ENCODE measurements at places on chromosomes 11 and 22.

GRCh38 chr11:8223513-8223900, 40.2 kb downstream of the LMO1 start:
- DNase-seq = no peak

DNA sequence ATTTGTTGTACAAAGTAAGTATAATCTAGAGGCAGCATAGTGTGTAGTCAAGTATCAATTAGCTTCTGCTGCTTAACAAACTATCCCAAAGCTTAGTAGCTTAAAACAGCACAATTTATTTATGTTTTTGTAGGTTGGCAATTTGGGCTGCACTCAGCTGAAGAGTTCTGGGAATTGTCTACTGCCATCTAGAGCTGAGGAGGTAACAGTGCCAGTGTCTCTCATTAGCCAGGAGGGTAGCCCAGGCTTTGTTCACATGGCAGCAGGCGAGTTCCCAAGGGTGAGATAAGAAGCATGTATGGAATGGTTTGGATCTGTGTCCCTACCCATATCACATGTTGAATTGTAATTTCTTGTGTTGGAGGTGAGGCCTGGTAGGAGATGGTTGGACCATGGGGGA, 45.8 kb upstream of the SLN start:
- DNase-seq = no peak

DNA sequence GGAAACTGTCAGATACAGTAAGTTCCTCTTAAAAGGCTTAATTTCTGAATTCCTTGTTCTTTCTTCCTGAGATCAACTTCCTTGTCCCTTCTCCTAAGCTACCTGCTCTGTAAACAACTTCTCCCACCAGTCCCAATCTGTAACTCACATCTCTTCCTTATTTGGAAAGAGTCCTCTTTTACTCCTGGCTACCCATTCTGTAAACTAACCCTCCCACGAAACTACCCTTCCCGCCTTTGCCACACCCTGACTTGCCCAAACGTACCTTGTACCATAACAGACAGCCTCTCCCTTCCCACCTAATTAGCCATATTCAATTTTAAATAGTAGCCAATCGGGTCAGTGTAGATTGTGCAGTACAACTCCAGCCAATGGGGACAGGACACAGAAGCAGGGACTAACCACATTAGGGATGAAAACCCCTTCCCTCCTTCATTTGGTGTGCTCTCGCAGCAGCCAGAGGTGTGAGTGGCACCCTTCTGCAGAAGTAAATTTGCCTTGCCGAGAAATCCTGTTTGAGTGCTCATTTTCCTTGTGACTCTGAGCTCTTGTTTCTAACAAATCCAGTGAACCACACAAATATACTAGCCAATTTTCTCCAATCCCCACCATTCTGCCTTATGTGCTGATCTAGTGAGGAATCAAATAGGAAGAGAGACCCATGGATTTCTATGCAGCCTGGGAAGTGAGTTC, 49.5 kb downstream of the ZNF280B start:
- DNase-seq = no peak

DNA sequence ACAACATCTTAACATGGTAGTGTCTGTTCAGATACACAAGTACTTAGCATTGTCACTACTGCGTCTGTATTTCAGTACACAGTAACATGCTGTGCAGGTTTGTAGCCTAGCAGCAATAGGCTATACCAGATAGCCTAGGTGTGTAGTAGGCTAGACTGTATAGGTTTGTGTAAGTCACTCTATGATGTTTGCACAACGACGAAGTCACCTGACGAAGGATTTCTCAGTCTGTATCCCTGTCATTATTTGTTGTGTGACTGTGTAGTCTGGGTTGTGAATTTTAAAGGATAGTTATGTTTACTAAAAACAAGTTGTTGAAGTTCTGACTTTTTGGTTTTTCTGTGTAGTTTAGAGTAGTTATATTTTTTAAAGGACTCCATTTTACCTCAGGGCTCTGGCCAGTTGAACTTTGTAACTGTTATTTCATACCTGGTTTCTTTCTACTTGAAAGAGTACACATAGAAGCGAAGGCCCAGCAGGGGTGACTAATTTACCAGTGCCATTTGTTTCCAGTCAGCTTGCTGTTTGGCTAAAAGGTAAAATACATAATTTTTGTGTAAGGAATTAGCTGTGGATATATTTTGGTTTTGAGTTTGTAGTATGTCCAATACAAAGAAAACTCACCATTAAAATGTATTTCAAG, 72.3 kb downstream of the PPP6R3 start:
- DNase-seq = no peak

DNA sequence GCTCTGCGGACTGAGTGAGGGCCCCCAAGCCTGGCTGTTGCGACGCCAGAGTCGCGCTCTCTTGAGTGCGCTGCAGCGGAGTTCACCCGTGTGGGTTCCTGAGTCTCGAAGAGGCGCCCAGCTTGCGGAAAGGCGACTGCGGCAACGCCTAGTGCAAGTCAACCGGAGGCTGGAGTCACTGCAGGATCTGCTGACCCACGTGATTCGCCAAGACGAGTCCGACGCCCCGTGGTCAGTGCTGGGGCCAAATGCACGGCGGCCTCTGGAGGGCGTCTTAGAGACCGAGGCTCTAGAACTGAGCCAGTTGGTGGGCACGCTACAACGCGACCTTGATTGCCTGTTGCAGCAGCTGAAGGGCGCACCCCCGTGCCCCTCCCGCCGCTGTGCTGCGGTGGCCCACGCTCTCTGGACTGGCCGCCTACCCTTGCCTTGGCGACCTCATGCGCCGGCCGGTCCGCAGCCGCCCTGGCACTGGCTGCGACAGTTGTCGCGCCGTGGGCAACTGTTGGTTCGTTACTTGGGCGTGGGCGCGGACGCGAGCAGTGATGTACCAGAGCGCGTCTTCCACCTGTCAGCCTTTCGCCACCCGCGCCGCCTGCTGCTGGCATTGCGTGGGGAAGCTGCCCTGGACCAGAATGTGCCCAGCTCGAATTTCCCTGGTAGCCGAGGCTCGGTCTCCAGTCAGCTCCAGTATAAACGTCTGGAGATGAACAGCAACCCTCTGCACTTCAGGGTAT, 32.6 kb downstream of the RRP8 start:
- DNase-seq = no peak

DNA sequence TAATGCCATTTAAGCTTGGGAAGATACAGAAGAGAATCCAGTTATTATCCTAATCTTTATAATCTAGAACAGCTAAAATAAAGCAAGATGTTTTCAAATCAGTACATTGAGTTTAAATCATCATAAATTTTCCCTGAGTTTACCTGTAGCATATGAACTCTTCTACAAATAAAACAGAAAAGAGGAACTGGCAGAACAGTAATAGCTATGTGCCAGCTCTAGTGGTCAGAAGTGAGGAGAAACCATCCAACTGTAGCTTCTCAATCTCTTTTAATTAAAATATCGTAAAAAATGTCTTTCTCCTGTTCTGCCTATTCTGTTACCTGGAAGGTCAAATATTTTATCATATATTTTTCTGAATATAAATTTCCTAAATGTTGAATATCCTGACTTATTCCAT, 266.9 kb downstream of the SOX6 start:
- DNase-seq = no peak

GRCh38 chr11:79950741-79951140, 509.9 kb upstream of the TENM4 start:
- DNase-seq = no peak

DNA sequence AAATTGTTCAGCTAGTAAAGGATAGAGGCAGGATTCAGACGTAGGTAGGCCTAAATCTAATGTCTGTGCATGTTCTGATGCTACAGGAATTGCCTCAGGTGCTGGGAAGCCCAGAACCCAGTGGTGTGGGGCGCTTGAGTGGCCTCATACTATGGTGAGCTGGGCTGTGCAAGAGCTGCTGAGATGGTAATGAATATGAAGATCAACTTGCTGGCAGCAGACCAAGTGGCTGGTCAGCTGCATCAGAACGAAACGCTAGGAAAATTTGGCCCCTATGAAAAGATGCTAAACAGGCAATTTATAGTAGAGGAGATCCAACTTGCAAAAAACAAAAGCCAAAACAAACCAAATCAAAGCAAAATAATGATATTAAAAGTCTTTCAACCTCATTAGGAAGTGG, 102.7 kb downstream of the INSC start:
- no peak for DNase-seq
